Left colon (tissue), 2 donors: ENCODE measurements at places on chromosomes 3 and 15. TPM values are rescaled to one million over a fixed set of nuclear protein-coding genes. Genes with fewer than 3 reads are reported as not detected.

DNA sequence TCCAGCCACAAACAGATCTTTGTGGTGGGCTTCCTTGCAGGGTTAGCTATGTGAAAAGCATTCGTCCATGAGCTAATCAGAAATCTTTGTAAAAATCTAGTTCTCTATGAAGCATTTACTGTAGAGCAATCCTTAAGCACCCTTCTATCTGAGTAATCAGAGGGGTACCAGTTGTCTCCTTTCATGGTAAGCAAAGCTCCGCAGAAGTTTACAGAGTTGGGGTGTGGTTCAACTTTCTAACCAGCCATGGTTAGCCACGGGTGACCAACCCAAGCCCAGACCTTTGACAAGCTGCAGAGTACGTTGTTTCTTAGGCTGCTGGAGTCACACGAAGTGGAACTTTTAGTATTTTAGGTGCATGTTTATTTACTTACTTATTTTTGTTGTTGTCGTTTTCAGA lies 77.4 kb downstream of the FLNB start:
- DNase-seq = no peak

DNA sequence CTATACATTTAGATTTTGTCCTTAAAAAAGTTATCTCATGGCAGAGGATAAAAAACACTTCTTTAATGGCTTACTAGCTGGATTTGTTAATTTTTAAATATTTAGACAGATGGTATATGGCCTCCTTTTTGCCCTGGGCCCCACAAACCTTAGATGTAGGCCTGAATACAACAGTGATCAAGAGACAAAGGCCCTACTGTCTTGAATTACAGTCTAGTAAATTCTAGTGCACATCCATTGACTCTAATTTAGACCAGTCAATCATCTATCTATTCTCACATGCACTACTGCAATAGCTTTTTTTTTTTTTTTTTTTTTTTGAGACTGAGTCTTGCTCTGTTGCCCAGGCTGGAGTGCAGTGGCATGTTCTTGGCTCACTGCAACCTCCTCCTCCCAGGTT lies 452.8 kb downstream of the FHIT start:
- DNase-seq = no peak

The CCR3 gene
- not detected for total RNA-seq

The ZBTB20 gene
- 27.3 TPM for total RNA-seq

DNA sequence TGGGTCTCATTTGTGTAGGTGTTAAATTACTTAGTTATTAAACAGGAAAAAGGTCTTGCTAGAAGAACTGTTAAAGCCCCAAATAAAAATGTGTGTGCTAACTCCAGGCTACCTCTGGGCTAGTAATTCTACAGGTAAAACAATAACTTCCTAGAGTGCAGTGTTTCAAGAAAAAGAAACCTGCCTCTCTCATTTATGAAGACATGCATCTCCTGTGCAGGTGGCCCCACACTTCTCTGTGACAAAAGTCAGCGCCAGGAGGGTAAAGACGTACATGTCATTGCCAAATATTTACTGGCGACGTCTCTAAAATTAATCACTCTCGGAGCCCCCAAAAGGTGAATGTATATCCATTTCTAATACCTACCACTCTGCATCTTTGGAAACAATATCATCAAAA lies 131.7 kb downstream of the FOXP1 start:
- no peak for DNase-seq
